ENCODE measurements at places on chromosomes 12 and 14.

DNA sequence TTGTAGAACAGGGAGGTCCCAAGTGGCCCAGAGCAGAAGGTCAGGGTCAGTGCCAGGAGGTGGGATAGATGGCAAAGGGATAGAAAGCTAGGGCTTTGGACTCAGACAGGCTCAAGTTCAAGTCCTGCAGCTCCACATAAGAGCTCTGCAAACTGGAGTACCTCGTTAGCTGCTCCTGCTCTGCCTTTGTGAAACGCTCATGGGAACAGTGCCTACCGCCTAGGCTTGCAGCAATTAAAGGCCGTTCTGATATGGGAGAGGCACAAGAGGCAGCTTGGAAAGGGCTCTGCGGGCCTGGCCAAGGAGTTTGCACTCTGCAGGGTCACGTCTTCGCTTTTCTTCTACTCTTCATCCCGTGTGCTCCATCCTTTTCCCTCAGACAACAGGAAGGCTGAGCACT is 54.1 kb downstream of the MAP1LC3B2 start:
- no peak for DNase-seq

GRCh38 chr12:25830456-25830855 is 128.0 kb upstream of the RASSF8 start:
- DNase-seq = peak; percentile 94

DNA sequence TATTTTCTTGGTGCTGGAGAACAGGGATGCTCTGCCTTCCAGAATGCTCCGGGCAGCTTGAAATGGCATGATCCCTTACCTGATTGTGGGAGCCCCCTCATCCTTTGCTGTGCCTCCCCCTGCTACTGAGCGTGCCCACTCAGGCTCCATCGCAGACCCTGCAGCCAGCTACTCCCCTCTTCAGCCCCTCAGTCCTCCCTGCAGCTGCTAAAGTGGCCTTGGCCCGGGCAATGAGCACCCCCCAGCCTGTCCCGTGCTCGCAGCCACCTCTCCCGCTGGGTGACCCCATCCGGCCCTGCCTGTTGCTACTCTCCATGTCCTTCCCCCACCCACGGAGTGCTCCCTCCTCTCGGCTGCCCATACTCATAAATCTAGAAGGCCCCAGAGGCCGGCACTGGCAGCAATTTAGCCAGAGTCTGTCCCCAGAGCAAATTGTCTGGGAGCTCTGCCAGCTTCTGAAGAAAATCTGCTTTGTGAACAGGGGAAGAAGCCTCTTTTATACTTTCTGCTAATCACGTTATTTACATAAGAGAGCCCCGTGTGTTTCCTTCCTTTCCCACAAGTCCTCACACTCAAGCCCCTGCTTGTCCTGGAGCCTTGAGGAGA is 143.7 kb upstream of the FRMD6 start:
- DNase-seq = no peak

DNA sequence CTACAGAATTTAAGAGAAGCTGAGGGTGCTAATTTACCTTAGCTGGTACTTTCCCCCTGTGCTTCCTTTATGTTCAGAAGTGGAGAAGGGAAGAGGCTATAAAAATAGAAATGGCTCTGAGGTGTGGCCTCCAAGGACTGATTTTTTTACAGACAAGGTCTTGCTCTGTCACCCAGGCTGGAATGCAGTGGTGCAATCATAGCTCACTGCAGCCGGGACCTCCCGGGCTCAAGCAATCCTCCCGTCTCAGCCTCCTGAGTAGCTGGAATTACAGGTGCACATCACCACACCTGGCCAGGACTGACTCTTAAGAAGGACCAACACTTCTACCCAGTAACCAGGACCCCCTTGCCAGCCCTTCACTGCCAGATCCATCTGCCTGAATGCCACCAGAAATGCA is 23.9 kb upstream of the NAP1L1 start:
- no peak for DNase-seq

DNA sequence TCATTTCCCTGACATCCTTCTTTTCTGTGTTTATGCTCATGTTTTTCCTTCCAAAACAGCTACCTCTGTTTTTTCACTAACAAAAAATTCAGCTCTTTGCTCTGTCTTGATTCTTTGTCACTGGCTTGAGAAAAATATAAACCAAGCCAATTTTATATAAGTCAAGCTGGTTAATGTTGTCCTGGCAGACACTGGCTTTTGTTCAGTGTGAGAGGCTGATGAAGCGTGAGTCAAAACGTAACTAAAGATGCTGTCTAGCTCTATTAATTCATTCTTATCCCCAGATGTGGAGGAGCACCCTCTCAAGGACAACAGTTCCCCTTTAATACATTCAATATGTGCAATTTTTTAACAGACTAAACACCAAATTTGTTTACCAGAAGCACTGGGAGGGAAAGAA is 15.8 kb downstream of the TSPAN8 start:
- no peak for DNase-seq

- DNase-seq = no peak
These were observed 8.4 kb downstream of the DAD1 start for GRCh38 chr14:22580625-22581024.

DNA sequence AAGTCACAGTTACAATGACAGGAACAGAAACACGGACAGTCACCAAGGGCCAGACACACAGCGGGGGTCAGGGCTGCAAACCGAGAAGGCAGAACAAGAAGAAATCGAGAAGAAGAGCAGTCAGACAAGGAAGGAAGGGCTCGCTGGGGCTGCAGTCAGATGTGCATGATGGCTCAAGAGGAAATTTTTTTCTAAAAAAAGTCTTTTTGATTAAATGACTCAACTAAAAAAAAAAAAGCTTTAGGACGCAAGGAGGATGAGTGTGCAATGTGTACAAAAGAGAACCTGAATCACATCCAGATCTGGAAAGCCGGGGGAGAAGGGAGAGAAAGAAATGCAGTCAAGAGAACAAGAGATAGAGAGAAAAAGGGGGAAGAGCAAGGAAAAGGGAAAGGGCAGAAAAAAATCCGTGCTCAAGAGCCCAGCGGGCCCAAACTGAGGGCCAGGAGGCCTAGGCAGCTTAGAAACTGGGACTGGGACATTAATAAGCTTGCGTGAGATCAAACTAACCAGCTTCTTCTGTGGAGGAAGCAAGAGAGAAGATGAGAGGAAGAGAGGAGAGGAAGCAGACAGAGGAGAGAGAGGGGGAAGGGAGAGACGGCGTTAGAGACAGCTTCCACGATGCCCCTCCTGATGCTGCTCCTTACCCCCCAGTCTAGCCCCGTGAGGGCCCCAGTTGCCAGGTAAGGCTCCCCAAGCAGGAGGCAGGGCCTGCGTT is 6.7 kb downstream of the IFFO1 start:
- peak; percentile 64 for DNase-seq

- no peak for DNase-seq
These were observed 86.5 kb upstream of the ZFP36L1 start for GRCh38 chr14:68879321-68879781.

- no peak for DNase-seq
These were observed 616 bp downstream of the BCL11B start for GRCh38 chr14:99271221-99271941.

- no peak for DNase-seq
These were observed 324.5 kb downstream of the NUAK1 start for GRCh38 chr12:105814283-105814682.

GRCh38 chr12:113464852-113465719 is 6.6 kb downstream of the LHX5 start:
- DNase-seq = no peak

- no peak for DNase-seq
These were observed 359.9 kb downstream of the RGS6 start for GRCh38 chr14:72291908-72292688.

DNA sequence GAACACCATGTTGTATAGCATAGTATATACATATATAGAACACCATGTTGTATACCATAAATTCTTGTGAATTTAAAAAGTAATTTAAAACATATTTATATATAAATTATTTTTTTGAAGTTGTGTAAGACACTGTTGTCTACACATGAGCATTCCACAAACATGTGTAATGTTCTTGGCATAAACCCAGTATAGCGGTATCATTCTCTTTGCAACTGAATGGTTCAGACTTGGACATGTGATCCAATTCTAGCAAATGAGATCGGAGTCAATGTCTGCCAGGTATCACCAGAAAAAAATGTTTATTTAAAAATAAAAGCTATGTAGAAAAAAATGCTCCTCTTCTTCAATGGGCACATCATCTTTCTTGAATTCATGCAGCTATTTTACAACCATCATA is 33.9 kb downstream of the CEP290 start:
- DNase-seq = no peak

- DNase-seq = no peak
These were observed 20.0 kb downstream of the ITGA7 start for GRCh38 chr12:55687746-55688145.

- DNase-seq = no peak
These were observed 22.7 kb upstream of the CORO1C start for GRCh38 chr12:108753976-108754375.

DNA sequence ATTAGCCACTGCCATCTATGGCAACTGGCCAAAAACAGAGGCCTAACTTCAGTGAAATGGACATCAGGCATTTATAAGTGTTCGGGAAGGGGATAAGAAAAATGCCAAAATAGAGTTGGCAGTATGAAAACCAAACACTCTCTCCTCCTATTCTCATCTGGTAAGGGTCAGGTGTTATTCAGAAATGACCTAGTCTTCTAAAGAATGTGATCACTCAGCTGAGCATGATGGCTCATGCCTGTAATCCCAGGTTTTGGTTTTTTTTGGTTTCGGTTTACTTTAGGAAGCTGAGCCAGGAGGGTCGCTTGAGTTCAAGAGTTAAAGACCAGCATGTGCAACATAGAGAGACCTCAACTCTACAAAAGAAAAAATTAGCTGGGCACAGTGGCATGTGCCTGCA is 170.3 kb downstream of the GRIN2B start:
- DNase-seq = no peak

DNA sequence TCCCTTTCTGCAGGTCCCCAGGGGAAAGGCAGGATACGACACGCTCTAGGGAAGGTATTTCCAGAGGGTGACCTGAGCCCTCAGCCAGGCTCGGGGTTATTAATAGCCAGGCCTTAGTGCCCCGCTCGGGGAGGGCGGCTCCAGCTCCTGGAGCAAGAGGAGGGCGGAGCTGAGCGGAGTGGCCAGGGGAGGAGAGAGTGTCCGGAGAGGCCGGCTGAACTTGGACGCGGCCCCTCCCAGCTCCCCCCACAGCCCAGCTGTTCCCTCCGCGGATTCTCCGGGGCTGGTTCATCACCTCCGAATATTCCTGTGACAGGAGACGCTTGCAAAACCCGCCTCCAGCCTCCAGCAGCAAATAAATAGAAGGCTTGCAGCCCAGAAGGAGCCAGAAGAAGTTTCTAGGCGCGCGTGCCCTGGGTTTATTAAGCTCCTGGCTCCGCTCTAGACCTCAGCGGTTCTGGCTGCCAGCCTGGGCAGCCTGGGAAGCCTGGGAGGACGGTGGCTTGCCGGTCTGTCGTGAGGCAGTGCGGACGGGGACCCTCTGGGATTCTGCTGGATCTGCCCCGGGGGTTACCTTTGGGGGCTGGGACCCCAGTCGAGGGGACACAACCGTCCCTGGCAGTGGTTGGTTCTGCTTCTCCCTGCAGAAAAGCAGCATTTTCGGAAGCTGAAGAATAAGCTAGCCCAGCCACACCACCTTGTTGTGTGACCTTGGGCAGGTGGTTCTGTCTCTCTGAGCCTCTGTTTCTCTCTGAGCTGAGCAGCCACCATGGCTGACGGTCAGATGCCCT is at the start of gene HSPB8:
TSS of gene HSPB8 (plus strand) at position 388 of the 791 bp plus-strand sequence. CDS start at position 770, 382 bp downstream.
- peak; percentile 14 for DNase-seq
